ENCODE measurements at places on chromosomes 2 and 18.

GRCh38 chr2:172673056-172673683 is 62.5 kb upstream of the RAPGEF4 start:
- DNase-seq, result no peak

GRCh38 chr2:239910404-239910803 is 114.7 kb downstream of the NDUFA10 start:
- no peak for DNase-seq

- no peak for DNase-seq
These were observed 50.4 kb upstream of the SELENOI start for GRCh38 chr2:26295511-26295910.

DNA sequence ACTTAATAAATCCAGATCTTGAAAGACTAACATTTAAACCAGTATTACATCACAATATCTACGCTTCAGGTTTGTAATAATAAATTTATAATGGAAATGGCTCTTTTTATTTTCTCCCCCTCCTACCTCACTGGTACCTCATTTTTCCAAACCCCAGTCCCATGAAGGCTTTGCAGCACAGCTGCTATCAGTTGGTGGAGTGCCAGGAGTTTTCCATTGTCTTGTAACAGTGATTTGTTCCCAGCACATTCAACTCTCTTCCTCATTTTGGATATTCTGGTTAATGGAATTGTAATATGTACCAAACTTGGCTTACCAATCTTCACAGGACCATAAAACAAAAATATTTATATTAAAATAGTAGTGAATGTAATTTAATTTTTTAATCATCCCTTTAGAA is 91.2 kb downstream of the VRK2 start:
- DNase-seq, result no peak

DNA sequence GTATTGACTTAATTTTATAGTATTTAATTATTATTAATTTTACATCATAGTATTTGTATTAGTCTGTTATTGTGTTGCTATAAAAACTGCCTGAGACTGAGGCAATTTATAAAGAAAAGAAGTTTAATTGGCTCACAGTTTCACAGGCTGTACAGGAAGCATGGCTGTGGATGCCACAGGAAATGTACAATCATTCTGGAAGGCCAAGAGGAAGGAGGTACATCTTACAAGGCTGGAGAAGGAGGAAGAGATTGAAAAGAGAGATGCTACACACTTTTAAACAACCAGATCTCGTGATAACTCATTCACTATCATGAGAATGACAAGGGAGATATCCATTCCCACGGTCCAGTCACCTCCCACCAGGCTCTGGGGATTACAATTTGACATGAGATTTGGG is 2019.4 kb upstream of the PIK3C3 start:
- no peak for DNase-seq

GRCh38 chr2:42013409-42013808 is 34.4 kb upstream of the PKDCC start:
- DNase-seq, result no peak

DNA sequence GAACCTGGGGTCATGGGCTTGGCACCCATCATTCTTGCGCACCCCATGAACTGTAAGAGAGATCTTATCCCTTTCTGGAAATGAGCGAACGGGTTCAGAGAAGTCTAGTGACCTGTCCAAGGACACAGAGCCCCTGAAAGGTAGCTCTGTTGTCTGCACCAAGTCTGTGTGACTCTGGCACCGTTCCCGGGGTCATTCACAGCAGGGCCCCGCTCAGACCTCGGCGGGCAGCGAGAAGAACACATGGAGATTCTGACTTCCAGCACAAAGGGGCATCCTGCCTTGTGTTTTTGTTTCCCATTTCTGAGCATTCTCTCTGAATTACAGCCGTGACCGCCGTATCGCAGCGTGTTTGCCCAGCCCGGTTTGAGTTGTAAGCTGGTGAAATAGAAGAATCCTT is 231.7 kb downstream of the KLHL29 start:
- DNase-seq, result no peak

DNA sequence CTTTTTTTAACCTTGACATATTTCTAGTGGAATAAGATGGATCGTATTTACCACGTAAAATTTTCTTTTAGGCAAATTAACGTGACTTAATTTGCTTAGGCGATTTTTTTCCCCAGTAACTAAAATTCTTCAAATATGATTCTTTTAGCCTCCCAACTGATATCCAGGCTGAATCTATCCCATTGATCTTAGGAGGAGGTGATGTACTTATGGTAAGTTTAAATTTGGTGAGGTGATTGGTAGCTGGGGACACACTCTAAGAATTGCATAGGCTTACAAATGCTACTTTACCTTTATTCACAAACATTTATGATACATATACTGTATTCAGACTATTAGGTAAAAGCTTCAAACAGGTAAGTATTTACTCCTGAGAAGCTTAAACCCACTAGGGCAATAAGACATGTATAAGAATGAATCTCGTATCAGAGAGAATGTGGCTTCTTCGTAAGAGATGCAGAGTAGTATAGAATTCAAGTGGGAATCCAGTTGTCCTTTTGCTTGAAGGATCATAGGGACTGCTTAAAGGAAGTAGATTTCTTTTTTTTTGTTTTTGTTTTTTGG is 3.8 kb downstream of the DDX1 start:
- no peak for DNase-seq

GRCh38 chr18:25103468-25104155 is 248.4 kb downstream of the ZNF521 start:
- no peak for DNase-seq

- DNase-seq, result no peak
These were observed 359.9 kb upstream of the SLC14A2 start for GRCh38 chr18:45255197-45255890.

GRCh38 chr18:66083078-66083477 is 332.3 kb downstream of the CDH7 start:
- DNase-seq, result no peak

DNA sequence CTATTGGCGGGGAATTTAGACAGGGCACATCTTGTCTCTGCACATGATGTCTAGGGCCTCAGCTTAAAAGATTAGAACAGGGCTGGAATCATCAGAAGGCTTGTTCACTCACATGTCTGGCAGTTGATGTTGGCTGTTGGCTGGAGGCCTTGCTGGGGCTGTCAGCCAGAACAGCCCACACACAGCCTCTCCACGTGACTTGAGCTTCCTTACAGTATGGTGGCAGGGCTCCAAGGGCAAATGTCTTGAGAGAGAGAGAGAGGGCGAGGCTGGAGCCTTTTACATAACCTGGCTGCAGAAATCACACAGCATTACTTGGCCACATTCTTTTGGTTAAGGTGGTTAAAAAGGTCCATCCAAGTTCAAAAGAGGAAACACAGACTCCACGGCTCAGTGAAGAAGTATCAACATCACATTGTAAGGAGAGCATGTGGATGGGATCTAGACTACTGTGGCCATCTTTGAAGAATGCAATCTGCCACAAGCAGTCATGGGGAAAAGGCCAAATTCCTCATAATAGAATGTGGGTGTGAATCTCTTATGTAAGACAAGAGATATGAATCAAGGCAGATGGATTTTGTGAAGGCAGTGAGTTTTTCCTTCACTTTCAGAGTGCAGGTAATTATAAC is 30.4 kb downstream of the SRSF7 start:
- DNase-seq, result no peak

DNA sequence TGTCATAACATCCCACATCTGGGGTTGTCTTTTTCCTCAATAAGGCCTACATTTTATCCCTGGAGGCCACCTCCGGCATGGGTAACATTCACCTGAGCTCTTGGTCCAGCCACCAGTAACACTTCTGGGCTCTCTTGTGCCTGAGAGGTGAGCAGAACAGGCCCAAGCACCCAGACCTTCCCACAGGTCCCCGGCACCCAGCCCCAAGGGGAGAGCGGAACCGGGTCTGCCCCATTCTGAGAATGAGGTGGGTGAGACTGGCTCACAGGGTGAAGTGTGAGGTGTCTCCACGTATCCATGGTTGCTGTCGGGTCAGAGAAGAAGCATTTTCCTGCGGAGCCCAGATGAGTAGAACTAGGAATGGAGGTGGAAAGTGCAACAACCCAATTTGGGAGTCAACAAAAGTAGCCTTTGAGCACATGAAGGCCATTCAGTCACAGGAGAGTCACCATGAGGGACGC is 496.7 kb upstream of the MYT1L start:
- no peak for DNase-seq

GRCh38 chr2:64277101-64277849 is 133.1 kb upstream of the PELI1 start:
- no peak for DNase-seq

- no peak for DNase-seq
These were observed 93.0 kb upstream of the CHST9 start for GRCh38 chr18:27278131-27278530.

All from T-helper 17 cell (primary cell).